ENCODE measurements at places on chromosomes 5 and 9.

GRCh38 chr9:96437454-96437853 is 12.5 kb upstream of the HABP4 start:
- DNase-seq, result no peak

- DNase-seq, result no peak
These were observed 53.4 kb downstream of the PFDN1 start for GRCh38 chr5:140249536-140249935.

DNA sequence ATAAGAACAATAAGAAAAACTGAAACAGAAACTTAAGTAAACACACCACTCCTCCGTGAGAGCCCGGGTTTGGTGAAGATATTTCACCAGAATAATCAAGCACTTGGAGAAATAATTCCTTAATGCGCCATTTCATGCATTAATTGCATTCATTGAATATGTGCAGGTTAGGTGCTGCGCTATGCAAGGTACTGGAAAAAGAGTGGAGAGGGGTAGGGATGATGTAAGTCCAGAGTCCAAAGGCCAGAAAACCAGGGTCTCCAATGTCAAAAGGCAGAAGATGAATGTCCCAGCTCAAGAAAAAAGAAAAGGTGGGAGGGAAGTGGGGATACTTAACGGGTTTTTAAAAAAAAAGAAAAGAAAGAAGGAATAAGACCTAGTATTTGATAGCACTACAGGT is 669 bp upstream of the ZFP37 start:
- no peak for DNase-seq

DNA sequence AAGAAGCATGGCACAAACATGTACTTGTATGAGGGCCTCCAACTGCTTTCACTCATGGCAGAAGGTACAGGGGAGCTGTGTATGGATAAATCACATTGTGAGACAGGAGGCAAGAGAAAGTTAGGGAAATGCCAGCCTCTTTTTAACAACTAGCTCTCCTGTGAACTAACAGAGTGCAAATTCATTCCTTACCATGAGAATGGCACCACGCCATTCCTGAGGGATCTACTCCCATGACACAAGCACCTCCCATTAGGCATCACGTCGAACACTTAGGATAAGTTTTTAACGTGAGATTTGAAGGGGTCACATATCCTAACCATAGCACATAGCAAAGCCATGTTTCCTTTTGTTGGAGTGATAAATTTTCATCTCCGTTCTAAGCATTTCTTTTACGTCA is 747.2 kb upstream of the CHD1 start:
- DNase-seq, result no peak

- no peak for DNase-seq
These were observed 202.2 kb upstream of the VLDLR start for GRCh38 chr9:2419347-2419746.

DNA sequence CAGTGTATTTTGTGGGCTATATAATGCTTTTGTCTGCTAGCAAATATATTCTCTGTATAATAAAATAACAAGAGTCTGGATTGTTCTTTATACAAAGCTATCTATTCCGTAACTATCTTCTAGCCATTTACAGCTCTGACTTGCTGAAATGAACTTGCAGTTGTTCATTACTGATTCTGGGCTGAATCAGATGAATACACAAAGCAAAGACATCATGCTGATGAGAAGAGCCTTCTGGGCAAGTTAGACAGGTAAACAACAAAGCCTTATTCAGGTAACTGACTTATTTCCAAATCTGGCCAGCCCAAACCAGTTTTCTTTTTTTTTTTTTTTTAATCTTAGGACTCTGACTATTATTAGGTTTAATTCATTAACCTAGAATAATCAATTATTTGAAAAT is 255.5 kb downstream of the KIAA0825 start:
- DNase-seq, result no peak

GRCh38 chr5:28558196-28558595 is 1519.8 kb upstream of the CDH9 start:
- DNase-seq, result no peak

All from stimulated activated CD4-positive, alpha-beta T cell treated with anti-CD3 and anti-CD28 coated beads, Interleukin-1b, Interleukin-23, amount 100 ng/mL, for 24 hours (primary cell).